ENCODE measurements at places on chromosomes 16 and 17. TPM values are rescaled to one million over a fixed set of nuclear protein-coding genes. Genes with fewer than 3 reads are reported as not detected.

Gene KRTAP2-1
- not detected for total RNA-seq

Gene KRTAP4-7
- total RNA-seq, result not detected

Gene GLIS2
- total RNA-seq, result 58.7 TPM

- H3K4me3 ChIP-seq, result peak overlapping the region; percentile 93
- peaks cover 21% of the 10 kb centered on the region for H3K36me3 ChIP-seq
- no peaks in the 10 kb centered on the region for H3K27me3 ChIP-seq
- H3K27ac ChIP-seq, result peak overlapping the region; percentile 96
- DNase-seq, result no peak
Observed at GRCh38 chr17:7237761-7238419, 1.4 kb downstream of the PHF23 start.

DNA sequence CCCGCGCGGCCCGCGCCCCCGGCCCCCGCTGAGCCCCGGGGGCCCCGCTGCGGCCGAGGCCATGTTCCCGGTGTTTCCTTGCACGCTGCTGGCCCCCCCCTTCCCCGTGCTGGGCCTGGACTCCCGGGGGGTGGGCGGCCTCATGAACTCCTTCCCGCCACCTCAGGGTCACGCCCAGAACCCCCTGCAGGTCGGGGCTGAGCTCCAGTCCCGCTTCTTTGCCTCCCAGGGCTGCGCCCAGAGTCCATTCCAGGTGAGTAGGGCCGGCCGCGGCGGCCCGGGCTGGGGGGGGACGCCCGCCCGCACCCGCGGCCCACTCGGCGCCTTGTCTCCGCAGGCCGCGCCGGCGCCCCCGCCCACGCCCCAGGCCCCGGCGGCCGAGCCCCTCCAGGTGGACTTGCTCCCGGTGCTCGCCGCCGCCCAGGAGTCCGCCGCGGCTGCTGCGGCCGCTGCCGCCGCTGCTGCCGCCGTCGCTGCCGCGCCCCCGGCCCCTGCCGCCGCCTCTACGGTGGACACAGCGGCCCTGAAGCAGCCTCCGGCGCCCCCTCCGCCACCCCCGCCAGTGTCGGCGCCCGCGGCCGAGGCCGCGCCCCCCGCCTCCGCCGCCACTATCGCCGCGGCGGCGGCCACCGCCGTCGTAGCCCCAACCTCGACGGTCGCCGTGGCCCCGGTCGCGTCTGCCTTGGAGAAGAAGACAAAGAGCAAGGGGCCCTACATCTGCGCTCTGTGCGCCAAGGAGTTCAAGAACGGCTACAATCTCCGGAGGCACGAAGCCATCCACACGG, 504 bp downstream of the MAZ start:
- no peak for DNase-seq
- peak overlapping the region; percentile 83 for H3K4me3 ChIP-seq
- peaks cover 45% of the 10 kb centered on the region for H3K4me1 ChIP-seq
- peak overlapping the region; percentile 96 for H3K27ac ChIP-seq

DNA sequence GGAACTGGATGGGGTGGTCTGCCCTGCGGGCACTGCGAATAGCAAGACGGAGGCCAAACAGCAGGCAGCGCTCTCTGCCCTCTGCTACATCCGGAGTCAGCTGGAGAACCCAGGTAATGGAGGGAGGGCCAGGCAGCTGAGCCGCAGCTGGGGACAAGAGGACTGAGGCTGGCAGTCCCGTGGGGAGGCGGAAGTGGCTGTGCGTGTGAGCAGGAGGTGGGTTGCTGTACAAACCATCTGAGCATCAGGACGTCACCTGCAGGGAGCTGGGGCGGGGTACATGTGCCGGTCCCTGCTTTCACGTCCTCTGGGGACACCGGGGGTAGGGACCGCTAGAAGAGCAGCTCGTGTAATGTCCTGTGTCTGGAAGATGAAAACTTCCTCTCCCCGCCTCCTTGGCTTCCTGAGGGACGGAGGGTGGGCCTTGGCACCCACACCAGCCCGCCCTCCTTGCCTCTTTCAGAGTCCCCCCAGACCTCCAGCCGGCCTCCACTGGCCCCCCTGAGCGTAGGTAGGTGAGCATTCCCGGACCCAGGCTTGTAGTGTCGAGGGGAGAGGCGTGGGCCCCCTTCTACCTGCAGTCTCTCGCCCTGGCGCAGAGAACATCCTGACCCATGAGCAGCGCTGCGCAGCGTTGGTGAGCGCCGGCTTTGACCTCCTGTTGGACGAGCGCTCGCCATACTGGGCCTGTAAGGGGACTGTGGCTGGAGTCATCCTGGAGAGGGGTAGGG, 3.7 kb downstream of the ADAD2 start:
- H3K36me3 ChIP-seq, result no peaks in the 10 kb centered on the region
- peaks cover 10% of the 10 kb centered on the region for H3K4me1 ChIP-seq
- DNase-seq, result no peak
- no peak overlapping the region for H3K27ac ChIP-seq
- H3K27me3 ChIP-seq, result peaks cover 27% of the 10 kb centered on the region

Data from chondrocyte (in vitro differentiated cells).